C1 segment of cervical spinal cord (tissue), 14 donors: ENCODE measurements at places on chromosomes 12 and 14.

- no peak for DNase-seq
These were observed 625.5 kb downstream of the DIO2 start for GRCh38 chr14:79585845-79586244.

GRCh38 chr12:89923091-89923490 is 214.5 kb upstream of the ATP2B1 start:
- no peak for DNase-seq

DNA sequence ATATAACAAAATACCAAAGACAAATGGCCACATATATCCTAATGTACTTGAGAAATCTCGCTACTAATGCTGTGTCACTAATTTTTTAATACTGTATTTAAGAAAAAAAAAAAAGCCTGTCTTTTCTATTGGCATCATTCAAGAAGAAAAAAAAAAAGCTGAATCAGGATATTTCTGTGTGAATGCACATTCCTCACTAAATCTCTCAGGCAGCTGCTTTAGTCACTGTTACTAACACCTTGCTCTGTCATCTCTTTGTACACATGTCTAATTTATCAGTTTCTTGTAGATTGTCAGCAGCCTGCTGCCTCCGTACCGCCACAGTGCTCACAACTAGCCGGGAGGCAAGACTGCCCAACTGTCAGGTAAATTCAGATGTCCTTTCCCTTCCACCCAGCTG is 32.0 kb upstream of the FGD4 start:
- no peak for DNase-seq

GRCh38 chr12:10612984-10613348 is 443 bp downstream of the MAGOHB start:
- peak; percentile 16 for DNase-seq

DNA sequence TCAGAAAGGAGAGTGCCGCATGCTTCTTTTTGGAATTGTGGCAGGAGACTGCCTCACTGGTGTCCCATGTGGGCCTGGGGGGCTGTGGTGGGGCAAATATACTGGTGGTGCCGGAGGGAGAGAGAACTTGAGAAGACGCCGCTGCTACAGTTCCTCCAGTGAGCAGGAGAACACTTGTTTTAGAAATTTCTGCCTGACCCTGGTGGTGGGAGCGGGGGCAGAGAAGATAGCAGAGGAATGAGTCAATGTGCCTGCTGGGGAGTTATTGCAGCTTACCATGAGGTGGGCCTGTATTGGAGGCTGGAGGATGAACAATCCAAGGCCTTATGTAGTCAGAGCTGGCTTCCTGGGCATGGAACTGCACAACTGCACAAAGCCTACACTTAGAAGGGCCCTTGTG is 211.8 kb downstream of the SNAPC1 start:
- DNase-seq, result no peak

- DNase-seq, result no peak
These were observed 99.9 kb downstream of the PHETA1 start for GRCh38 chr12:111268738-111269572.

DNA sequence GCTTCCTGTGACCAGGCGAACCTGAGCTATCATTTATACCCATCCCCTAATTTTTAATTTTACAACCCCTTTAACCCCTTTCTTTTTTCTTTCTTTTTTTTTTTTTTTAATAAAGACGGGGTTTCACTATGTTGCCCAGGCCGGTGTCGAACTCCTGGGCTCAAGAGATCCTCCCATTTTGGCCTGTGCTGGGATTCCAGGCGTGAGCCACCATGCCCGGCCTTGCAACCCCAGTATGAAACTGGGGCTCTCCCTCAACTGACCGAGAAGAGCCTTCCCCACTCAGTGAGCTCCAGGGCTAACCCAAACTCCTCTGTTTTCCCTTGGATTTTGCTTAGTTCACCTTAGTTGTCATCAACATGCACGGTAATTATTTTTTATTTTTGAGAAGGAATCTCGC is 992 bp downstream of the CPSF2 start:
- DNase-seq, result no peak

- DNase-seq, result no peak
These were observed 170.2 kb downstream of the ERC1 start for GRCh38 chr12:1161197-1161596.

- no peak for DNase-seq
These were observed 2.8 kb downstream of the KRT83 start for GRCh38 chr12:52318241-52318990.

GRCh38 chr14:32259368-32260013 is 56.4 kb upstream of the RNU6-8 start:
- DNase-seq, result no peak

DNA sequence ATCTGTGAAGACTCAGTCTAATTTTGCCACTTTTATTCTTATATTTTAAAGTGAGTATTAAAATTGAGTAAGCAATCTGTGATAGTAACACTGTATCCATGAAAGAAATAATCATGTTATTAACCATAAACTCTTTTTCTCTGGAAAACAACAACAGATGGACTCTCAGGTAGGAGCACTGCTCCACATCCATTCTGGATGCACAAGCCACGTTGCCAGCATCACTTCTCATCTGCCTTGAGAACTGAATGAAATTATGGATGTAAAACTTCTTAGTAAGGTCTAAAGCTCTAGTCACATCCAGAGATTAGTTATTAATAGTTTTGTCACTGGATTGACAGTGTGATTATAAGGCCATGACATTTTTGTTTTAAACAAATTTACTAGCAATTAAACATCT is 489.1 kb upstream of the SYT1 start:
- DNase-seq, result no peak

DNA sequence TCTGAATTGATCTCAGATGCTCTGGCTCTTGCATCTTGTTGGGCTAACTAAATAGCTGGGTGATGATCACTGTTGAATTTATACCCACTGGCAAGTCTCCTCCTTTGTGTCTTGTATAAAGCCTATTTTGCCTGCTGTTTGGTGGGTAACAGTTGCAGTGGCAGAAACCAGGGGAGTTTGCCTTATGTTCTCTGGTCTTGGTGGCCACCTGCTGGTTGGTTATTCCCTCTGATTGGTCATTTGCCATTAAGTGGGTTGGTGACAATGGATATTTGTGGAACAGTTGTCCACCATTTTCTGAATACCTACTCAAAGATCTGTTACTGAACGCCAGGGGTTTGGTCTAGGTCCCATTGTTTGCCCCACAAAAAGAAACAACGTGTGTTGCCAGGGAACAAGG is 52.1 kb downstream of the AVPR1A start:
- no peak for DNase-seq

DNA sequence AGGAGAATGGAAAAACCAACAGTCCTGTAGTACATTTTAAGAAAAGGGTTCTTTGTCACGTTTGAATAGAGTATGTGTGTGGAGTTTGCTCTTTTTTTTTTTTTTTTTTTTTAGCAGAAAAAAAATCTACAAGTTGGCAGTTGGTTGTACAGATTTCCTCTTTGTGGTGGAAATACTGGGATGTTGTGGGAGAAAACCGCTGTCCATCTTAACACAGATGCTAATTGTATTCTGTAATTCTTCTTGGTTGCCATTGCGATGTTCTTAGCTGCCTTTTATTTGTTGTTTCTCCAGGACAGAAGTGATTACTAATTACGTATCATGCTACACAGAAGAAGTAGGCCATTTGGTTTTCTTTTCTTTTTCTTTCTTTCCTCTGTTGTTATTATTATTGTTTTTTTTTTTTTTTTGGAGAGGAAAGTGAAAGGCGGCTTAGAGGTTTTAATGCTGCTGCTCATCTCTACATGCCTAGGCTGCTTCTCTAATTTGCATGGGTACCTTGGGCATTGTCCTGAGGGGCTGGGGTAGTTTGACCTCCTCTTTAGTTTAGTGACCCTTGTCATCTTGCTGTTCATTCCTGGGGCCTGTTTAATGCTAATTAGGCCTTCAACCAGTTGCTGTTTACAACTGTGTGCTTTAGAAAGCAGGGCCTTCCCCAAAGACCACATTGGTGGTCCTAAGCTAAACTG is 94.7 kb downstream of the TMTC2 start:
- DNase-seq, result no peak

DNA sequence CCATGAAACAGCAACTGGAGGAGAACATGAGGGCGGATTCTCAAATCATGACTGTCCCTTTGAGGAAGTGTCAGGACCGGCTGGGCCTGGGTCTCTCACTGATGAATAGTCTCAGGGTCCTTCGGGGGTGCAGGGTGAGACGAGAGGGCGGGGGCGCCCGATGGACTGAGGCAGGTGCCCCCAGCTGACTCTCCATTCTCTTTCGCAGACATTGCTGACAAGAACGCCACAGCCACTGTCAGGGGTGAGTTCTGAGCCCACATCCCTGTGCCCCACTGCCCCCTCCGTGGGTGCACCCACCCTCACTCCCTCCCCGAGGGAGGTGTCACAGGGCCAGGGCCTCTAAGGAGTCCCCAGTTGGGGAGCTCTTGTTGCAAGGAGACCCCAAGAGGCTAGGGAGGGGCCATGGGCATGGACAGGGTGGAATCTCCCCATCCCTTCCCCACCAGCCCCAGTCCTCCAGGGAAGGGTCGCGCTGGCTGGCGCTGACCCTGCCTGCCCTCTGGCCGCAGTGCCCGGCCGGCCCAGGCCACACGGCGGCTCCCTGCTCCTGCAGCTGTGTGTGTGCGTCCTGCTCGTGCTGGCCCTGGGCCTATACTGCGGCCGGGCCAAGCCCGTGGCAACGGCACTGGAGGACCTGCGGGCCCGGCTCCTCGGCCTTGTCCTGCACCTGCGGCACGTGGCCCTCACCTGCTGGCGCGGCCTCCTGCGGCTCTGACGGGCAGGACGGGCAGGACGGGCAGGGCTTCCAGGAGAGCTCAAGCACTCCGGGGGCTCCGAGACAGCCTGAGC is 8.7 kb downstream of the C14orf180 start:
- no peak for DNase-seq

DNA sequence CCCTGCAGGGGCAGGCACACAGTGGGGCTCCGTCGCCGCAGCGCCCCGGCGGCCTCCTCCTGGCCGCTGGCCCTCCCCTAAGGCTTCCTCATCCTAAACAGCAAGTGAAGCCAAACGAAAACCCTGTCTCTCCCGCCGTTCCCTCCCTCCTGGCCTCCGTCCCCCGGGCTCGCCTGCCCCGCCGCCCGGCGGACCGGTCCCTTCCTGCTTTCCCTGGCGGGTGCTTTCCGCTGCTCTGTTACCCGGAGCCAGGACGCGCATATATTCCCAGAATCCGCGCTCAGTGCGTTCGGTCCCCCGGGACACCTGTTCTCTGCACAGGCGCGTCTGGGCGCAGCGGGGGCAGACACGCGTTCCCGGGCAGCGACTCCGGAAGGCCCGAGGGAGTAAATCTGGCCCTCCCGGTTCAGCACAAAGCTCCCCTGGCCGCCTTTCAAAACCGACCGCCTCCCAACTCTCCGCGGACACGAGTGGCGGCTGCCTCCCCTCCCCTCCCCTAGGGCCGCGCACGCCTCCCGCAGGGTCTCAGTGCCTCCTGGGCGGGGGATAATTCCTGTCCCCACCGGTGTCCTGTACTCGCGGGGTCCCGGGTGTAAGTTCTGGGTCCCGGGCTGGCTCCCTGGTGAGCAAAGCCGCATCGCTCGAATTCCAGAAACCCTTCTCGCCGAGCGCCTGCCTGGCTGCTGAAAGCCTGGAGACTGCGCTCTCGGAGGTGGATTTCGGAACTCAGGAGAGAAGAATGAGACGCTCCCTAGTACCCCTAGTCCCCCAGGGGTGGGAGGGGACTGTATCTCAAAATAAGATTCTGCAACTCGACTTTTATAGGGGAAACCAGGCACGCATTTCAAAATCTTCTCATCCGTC is 21.4 kb upstream of the CEP170B start:
- no peak for DNase-seq

DNA sequence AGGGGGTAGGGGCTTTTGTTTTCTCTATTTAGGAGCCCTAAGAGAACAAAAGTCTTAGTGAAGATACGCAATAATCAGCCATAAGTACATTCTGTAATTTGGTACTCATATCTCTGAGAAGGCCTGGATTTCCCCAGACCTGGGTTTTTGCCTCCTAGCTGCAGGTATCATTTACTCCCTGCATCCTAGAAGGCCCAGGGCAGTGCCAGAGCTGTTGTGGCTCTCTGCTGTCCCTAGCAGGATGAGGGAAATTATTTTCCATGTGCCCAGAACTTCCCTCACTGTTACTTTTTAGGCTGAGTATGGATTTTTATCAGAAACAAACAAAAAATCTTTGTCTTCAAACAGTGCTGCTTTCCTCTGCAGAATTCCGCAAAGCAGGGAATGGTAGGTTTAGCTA is 192.5 kb upstream of the SYT1 start:
- DNase-seq, result no peak

- DNase-seq, result no peak
These were observed 13.8 kb downstream of the PRICKLE1 start for GRCh38 chr12:42575717-42576116.

GRCh38 chr14:95828649-95829265 is 47.9 kb upstream of the TUNAR start:
- no peak for DNase-seq

GRCh38 chr12:25970916-25971653 is 12.6 kb downstream of the RASSF8 start:
- no peak for DNase-seq

DNA sequence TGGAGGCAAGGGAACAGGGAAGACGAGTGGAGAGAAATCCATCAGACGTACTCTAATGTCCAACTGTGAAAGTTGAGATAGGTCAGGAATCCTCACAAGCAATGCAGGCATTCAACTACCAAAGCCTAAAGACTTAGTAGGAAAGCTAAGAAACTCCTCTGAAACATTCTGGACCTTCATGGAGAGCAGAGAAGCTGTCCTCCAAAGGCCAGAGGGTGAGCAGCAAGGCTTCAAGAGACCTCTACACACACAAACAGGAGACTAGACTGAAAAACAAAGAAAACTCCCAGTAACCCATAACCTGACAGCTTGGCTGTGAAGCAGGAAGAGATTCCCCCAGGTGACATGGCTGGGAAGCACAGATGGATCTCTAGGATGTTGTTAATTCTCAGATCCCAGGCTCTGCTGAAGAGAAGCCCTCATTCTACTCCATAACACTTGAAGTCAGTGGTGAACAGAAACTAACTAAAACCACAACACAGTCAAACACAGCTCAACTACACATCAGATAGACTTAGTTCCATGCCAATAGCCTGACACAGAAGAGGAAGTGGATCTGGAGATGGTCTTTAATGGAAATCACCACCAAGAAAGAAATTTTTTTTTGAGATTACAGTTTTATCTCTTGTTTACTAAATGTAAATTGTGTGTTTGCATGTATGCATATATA is 23.2 kb upstream of the LYZ start:
- no peak for DNase-seq

- no peak for DNase-seq
These were observed 83.7 kb downstream of the NOC4L start for GRCh38 chr12:132227782-132228475.

GRCh38 chr14:71734076-71734475 is 198.2 kb upstream of the RGS6 start:
- DNase-seq, result no peak

DNA sequence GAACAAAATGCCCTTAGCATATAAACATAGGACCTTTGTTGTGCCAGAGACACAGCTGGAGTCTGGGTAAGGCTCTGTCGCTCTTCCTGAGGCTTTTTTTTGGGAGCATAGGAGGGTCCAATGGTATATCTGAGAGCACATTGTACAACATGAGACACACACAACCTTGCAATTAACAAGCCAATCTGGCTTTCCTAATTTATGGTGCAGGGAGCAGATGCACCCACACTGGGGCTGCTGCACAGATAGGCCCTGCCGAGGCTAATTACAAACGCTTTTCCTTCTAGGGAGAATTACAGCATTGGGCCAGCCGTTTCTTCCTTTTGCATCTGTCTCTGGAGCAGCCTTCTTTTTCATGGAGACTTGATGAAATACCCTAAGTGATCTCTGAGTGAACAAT is 75.0 kb upstream of the OVCH1 start:
- no peak for DNase-seq

- no peak for DNase-seq
These were observed 60.6 kb downstream of the PIWIL1 start for GRCh38 chr12:130398100-130398848.

- no peak for DNase-seq
These were observed 163.9 kb upstream of the TMTC2 start for GRCh38 chr12:82522762-82523161.
